ENCODE measurements at places on chromosomes 5 and 9.
A peak's percentile ranks its signal among the peaks of the same experiment; 100 is the strongest.

DNA sequence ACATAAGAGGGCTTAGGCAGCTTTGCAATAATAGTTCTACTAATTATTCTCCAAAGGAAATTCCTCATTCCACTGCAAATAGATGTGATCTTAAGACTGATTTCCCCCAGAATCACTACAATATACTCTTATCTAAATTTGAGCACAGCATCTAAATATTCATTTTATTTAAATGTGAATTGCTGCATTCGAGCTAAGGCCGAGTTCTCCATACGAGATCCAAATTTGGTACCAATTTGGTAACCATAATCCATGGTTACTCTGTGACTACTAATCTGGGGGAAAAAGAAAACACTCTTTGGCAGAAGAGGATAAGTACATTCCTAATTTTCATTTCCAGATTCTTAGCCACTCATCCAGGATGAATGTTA is 19.7 kb upstream of the RIC1 start:
- no peak for DNase-seq

DNA sequence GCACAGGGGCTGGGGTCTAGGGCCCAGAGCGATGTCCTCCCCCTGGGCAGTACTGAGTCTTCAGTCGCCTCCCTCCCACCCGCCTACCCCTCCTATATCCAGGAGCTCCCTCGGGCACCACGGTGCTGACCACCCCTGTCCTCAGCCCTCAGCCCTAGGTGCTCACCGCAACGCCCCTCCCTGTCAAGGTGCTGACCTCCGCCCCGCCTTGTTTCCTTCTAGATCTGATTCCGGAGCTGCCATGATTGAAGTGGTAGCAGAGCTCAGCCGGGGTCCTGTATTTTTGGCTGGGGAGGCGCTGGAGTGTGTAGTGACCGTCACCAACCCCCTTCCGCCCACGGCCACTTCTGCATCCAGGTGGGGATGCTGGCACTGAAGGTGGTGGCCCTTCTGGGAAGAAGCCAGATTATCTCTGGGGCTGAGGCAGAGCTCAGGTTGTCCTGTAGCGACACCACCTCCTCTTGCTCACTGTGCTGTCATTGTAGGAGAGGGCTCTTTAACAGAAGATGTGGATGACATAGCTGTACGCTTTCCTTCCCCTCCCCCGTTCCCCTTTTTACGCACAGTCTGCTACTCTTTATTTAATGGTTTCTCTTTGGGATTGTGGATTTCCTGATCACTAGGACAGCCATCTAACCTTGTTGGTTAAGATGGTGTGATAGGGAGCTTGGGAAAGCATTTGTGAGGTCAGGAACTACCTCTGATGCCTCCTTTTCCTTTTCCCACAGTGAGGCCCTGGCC is 598 bp downstream of the RGP1 start:
- DNase-seq, result peak; percentile 61

DNA sequence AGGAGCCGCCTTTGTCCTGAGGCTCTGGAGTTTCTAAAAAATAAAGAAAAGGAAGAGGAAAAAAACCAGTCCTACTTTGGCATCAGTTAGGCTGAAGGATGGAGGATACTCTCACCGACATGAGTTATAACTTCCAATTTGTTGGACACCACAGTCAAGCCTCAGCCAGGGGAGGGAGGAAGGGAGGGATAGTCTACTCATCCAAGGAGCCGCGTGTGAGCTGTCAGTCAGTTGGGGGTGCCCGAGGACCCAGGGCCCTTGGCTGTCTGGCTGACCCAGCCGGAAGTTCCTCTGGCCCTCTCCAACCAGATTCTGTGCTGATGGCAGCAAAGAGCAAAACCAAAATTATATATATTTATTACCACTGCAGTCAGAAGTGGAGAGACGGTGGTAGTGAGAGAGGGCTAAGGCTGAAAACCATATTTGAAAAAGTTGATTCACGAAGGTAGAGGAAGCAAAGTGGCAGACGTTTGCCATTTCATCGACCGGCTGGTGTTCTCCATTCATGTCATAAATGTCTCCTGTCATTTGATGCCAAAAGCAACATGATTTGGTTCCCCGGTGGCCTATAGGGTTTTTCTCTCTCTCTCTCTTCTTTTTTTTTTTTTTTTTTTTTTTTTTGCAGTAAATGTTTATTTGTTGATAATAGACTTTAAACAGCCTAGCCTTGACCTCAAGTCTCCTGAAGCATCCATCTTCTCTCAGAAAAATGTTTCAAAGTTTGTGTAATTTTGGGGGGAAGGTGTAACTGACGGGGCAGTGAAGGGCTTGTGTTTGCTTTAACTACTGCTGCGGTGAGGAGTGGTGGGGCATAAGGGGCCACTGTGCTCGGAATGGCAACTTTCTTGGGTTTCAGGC is 7.6 kb downstream of the LMX1B start:
- peak; percentile 36 for DNase-seq

- no peak for DNase-seq
Measured at GRCh38 chr5:176612855-176613254, 2.9 kb upstream of the GPRIN1 start.

GRCh38 chr5:32471784-32472183 is 27.2 kb upstream of the ZFR start:
- DNase-seq, result peak; percentile 5

DNA sequence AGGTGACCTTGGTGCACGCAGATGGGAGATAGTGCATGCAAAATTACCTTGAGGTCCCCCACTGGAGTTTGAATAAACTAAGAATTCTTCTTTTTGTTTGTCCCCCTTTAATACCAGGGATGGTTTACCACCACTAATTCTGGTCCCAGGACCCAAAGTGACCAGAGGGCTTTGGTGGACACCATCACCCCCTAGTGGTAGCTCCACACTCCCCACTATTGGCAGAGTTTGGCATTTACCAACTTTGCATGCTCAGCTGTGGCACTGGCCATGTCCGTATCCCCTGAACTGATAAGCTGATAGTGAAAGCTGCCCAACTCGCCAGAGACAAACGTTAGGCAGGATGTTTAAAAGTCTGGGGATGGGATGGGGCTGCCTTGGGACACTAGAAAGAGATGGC is 3.3 kb downstream of the ASTN2 start:
- peak; percentile 52 for DNase-seq

- no peak for DNase-seq
Measured at GRCh38 chr5:16326137-16326536, 139.5 kb downstream of the ZNF622 start.

DNA sequence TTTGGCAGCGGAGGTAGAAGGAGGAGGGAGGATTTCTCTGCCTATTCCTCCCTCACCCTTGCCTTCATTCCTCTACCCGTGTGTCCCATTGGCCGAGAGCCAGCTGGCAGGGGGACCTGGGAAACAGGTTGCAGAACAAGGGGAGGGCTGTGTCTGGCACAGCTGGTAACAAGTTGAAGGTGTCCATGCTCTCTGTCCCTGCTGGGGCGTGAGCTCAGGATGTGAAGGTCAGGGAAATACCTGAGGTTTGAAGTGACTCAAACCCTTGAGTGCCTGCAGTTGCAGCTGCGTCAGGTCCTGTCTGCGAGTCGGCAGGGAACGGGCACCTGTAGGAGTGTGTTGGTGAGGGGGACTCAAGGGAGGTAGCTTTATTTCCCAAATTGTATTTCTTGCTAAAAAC is 16.2 kb downstream of the MIGA2 start:
- no peak for DNase-seq

- peak; percentile 24 for DNase-seq
Measured at GRCh38 chr5:123545506-123545905, 33.5 kb downstream of the CSNK1G3 start.

GRCh38 chr9:126682928-126683697 is 69.4 kb downstream of the LMX1B start:
- DNase-seq, result no peak

GRCh38 chr5:154193701-154194121 is 3.2 kb downstream of the GALNT10 start:
- DNase-seq, result no peak

DNA sequence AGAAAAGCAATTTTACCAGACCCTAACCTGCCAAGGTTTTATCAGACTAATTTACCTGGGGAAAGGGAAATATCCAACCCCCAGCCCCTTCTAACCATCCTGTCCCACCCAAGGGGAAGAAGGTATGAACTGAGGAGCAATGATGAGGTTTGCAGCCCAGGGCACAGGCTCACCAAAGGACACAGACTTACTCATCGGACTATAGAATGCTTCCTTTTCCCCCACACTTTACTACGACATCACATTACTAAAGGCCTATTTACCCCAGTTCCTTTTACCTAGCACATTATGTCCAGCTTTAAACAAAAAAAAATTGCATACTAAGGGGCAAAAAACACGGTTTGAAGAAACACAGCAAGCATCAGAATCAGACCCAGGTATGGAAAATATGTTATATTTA is 94.1 kb upstream of the FST start:
- DNase-seq, result no peak

DNA sequence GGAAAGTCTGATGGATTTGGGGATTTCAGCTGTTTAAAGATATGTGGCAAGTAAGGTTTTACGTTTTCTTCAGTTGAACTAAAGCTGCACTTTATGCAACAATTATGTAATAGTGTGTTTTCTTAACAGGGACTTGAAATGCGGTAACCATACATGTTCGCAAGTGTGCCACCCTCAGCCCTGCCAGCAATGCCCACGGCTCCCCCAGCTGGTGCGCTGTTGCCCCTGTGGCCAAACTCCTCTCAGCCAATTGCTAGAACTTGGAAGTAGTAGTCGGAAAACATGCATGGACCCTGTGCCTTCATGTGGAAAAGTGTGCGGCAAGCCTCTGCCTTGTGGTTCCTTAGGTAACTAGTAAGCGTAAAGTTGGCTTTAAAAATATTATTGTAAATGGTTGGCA is 28.5 kb downstream of the NFX1 start:
- no peak for DNase-seq

GRCh38 chr5:88940713-88941112 is 57.7 kb upstream of the MEF2C start:
- no peak for DNase-seq

DNA sequence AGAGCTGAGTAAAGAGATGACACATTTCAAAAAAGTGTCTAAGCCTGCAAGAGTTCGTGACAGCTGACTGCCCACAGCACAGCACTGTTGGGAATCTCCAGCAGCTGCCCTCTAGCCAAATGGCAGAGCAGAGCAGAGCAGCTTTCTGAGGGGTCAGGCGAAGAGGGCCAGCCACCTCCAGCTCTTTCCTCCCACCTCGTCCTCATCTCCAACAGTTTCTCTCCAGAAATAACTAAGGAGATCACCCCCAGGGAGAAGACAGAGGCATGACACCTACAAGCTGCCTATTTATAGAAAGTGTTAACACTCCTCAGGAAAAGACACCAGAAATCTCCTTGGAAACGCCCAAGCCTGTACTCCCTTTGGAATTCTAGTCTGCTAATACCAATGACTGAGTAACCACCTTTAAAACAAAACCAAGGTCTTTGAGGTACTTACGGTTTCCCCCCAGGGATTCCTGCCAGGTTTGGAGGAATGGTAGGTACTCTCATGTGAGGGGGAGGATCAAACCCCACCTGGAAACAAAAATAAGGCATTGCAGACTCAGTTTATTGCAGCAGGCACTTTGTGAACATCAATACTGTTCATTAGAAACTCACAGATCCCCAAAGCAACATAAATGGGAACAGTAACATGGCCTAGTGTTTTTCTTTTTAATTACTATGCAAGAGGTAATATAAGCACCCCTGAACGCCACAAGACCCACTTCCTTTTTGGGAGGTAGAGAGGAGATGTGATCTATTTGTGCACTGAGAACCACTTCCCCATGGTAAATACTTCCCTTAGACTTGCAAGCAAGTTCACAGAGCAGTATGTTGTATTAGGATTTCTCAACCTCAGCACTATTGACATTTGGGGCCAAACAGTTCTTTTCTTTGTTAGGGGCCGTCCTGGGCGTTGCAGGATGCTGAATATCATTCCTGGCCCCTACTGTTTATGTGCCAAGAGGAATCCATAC is 79.3 kb downstream of the TLE1 start:
- DNase-seq, result peak; percentile 87

All from common myeloid progenitor, CD34-positive (primary cell).